Hypothalamus (tissue), 51 donors: ENCODE measurements at places on chromosomes 4 and X.

DNA sequence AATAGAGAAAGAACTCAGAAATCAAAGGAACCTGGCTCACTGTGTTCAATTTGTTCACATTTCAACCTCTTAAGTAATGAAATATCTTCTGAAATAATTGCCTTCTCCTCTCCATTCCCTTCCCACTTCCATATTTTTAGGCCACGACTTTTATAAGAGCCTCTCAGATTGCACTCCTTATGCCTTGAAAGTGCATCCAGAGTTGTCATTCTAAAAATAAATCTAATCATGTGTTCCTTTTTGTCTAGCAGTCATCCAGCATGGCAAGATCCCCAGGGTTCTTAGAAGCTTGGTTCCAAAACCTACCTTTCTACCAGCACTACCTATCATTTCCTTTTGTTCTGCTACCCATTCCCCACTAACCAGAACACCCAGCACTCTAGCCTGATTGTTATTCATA lies 42.4 kb upstream of the RPA4 start:
- DNase-seq: no peak

DNA sequence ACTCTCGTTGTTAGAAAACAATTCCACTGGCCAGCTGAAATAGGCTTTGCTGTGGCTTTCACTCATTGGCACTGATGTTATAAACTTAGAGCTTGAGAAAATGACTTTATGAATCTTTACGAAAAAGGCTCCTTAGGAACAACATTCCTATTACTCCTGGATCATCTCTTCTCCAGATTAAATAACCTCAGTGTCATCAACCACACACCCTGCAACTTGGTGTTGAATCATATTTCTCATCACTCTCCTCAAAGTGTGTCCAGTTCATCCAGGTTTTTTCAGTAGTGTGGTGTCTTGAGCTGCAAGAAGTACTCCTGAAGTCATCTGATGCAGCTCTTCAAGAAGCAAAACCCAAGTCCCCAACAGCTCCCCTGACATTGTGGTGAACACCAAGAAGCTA lies 28.1 kb upstream of the ANOS1 start:
- DNase-seq: no peak

GRCh38 chrX:17710871-17711301 lies 26.4 kb upstream of the SCML1 start:
- no peak for DNase-seq

DNA sequence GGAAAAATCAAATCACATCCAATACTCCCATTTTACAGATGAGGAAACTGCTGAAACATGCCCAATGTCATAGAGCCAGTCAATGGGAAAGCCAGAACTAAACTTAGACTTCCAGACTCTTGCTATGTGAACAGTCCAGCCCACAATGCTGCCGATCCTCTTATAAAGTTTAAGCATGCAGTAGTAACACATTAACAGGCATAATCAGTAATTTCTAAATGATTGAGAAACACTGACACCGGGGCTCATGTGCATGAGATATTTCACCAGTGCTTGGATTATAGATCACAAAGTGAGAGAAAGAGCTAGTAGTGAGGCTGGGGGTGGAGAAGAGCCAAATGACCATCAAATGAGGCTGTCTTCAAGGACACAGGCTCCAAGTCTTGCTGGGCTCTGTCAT lies 2.5 kb downstream of the BDH2 start:
- DNase-seq: no peak

DNA sequence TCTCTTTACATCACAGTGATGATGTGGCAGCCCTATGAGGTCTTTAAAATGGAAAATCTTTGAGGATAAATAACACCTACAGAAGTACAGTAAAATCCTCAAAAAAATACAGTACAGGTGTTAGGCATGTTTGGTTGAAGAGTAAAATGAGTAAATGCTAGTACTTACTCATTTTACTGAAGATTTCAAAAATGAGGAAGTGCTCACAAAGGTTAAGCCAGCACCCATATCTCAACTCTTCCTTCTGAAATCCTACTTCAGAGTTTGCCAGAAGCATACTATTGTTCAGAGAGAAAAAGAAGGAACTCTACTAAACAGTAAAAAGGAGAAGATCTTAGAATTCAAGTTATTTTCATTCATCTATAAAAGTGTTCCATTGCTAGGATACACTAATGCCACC lies 130.9 kb downstream of the CBR4 start:
- DNase-seq: no peak

DNA sequence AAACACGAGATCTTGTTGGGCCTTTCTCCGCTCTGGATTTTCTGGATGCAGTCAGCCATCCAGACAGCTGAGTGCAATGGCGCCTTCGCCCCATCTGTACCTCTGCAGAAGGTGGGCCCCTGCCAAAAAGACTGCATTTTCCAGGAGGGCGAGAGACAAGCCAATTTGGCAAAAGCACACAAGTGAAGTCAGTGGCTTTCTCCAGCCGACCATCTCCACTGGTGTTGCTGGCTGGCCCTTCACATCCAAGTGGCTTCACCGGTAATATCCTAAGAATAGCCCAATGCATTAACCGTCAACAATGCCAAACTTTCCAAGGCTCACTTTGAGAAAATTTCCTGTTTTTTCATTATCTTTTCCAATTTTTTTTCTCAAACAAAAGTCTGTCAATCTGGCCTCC lies 96.2 kb upstream of the MXRA5 start:
- DNase-seq: no peak

DNA sequence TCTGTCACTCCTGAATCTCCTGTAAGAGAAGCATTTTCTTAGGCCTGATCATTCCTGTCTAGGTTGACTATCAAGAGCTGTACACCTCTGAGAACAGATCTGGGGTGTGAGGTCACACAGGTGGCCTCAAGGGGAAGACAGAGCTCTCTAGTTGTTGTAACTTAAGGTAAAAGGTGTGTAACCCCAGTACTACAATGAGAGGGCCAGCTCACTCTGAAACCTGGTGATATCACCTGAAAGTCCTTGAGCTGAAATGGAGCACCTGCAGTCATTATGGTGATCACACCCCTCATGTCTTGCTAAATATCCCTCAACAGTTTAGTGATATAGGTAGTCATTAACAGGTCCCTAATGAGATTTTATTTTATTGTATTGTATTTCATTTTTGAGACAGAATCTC lies 8.8 kb upstream of the FAM9C start:
- no peak for DNase-seq

DNA sequence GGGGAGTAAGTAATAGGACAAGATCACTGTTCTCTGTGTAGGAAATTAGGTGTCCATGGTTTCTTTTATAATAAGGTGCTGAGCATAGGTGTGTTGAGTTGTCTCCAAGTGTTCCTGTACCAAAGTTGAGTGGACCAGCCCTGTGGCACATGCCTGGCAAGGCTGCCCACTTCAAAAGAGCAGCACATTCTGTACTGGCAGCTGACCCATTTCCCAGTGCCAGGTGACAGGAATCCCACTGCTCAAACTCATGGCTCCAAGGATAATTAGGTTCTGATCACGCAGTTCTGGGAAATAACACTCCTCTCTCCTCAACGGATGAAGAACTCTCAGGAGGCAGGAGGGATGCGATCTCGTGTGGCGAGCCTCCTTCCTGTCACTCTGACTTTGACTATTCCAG lies 12.8 kb upstream of the LGI2 start:
- no peak for DNase-seq

DNA sequence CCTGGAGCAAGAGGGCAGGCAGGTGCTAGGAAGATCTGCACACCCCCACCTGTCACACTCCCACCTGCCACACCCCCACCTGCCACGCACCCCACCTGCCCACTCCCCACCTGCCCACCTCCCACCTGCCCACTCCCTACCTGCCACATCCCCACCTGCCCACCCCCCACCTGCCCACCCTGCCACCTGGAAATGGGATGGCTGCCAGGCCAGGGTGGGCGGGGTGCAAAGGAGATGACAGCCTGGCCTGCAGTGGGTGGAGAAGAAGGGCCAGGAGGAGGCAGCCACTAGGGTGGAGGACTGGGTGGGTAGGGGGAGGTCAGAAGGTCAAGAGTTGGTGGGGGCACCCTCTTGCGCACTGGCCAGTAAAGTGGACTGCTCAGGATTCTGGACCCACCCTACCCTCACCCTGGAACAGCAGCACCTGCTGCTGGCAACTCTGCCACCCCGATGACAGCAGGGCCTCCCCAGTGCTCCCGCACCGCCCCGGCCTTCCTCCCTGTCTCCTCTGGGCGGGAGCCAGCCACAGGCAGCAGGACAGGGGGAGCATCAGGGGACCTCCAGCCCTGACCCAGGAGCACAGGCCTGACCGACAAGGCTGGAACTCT lies 66.8 kb upstream of the NKX1-1 start:
- DNase-seq: no peak

- DNase-seq: peak; percentile 15
Observed at GRCh38 chrX:10173331-10173900, 16.6 kb downstream of the CLCN4 start.

DNA sequence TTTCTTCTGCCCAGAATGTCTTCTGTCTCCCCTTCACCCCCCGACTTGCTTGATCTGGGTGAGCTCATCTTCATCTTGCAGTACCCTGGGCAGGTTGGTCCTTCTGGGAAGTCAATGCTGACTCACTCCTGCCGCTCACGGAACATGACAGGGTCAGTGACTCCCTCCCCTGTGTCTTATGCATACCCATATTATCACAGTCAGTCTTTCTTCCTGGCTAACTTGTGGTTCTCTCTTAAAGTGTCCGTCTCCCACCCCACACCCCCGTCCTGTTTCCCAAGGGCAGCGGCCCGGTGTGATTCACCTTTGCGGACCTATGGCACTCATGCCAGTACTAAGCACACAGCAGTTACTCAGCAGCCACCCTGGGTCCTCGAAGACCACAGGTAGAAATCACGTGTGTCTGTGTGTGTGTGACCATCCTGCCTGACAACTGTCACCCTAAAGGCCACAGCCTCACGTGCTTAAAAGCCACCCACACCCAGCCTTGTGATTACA lies 17.7 kb downstream of the IQSEC2 start:
- no peak for DNase-seq

DNA sequence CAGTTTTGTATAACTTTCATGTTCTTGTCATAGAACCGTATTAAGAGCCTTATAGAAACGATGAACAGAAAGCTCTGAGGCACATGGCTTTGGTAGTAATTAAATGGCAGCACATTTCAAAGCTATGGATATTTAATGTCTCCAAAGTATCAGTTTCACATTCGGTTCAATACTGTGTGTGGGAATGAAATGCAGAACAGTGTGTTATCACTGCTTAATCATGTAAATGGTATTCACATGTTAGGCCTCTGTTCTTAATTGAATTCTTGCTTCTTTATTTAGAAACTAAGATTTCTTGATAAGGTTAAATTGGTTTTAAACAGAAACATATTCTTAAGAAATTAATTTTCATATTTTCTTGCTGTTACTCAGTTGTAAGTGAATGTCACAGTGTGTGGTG lies 701.0 kb upstream of the PITX2 start:
- DNase-seq: no peak

- DNase-seq: no peak
Observed at GRCh38 chr4:108385076-108385475, 216.3 kb upstream of the LEF1 start.

- DNase-seq: no peak
Observed at GRCh38 chr4:98619180-98619579, 39.2 kb downstream of the TSPAN5 start.
